ENCODE measurements at places on chromosomes 5 and 9. TPM values are rescaled to one million over a fixed set of nuclear protein-coding genes. Genes with fewer than 3 reads are reported as not detected.

Gene IL4
- not detected for total RNA-seq

Gene DCTN4
- 43.1 TPM for total RNA-seq

Gene C5orf52
- not detected for total RNA-seq

Gene AFAP1L1
- total RNA-seq, result 17.4 TPM

Gene IRX4
- total RNA-seq, result not detected

Gene TTC16
- total RNA-seq, result 0.11 TPM

Gene OLFM1
- total RNA-seq, result 49.3 TPM

DNA sequence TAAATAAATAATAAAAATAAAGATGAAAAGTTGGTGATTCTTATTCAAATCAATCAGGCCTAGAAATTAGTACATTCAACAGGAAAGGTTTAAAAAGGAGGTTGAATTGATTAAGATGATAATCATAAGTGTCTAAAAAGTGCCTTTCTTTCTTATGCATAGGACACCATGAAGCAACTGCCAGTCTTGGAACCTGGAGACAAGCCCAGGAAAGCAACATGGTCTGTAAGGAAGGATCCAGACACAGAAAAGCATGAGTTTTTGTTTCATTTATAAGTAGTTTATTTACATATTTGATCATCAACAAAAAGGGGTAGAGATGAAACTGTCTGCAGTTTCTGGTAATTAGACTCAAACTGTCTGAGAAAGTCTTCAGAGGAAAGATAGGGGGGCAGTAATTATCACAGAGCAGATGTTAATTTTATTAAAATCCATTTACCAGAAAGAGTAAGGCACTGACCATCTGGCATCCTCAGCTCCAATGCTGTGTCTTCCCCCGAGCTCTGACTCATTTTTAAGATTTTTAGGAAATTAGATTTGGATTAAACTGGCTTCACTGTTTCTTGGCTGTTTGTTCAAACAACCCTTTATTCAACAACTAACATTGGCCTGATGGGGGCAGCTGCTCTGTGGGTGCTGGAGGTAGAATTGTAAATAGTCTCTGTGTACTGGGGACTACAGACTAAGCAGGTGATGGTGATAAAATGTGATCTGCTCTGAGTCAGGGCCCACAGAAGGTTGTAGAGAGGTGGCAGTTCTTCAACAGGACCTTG is 2.7 kb downstream of the RABEPK start:
- DNase-seq, result peak; percentile 57

DNA sequence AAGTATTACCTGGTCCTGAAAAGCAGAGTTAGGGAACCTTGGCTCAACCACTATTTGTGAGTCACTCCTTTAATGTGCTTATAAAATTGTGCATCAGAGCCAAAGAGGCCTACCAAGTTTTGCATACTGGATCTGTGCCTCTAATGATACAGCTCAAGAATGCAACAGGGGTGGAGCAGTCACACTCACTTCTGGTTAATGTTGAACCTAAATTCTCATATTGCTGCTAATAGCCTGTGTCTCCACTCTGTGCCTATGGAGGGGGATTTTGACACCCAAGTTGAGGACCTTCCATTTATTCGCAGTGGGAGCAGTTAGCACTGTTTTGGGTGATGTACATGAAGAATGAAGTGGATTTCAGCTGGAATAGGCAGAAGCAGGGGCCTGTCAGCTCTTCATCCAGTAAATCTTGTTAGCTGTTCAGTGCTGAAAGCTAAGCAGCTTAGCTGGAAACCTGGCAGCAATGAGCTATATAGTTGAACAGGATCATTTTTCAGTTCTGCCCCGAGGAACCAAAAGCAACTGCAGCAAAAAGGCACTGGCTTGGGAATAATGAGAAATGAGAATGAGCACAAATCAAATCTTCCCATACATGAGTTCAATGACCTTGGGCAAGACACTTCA is 9.7 kb downstream of the SH3TC2 start:
- DNase-seq, result no peak

DNA sequence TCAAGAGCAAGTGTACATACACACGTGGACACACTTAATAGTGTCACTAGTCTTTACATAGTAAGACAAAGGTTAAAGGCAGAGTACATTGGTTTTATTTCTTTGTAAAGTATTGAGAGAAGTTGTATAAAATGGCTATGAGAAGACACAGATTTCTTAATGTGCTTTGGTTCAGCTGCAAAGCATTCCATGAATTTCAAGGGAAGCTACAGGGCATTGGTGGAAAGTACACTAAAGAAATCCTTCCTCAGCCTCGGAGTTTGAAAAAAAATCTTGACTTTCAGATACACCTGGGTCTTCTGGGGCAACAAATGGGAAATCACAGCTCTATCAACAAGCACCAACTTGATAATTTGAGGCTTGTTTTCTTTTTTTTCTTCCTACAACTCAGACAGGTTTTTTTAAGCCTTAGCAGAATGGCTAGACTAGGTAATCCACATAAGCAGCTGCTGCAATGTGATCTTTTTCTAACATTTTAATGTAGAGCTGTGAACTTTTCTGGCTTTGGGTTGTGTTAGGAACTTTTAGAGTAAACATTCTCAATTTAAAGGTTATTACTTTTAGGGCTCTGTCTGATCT is 140.4 kb upstream of the FST start:
- no peak for DNase-seq

GRCh38 chr9:95313010-95313498 is 4.5 kb downstream of the FANCC start:
- DNase-seq, result peak; percentile 49

GRCh38 chr9:100443781-100444768 is 17.1 kb downstream of the MSANTD3 start:
- no peak for DNase-seq

GRCh38 chr5:79961716-79962574 is 29.1 kb downstream of the MTX3 start:
- no peak for DNase-seq

GRCh38 chr9:71025728-71026127 is 95.7 kb downstream of the TRPM3 start:
- no peak for DNase-seq

DNA sequence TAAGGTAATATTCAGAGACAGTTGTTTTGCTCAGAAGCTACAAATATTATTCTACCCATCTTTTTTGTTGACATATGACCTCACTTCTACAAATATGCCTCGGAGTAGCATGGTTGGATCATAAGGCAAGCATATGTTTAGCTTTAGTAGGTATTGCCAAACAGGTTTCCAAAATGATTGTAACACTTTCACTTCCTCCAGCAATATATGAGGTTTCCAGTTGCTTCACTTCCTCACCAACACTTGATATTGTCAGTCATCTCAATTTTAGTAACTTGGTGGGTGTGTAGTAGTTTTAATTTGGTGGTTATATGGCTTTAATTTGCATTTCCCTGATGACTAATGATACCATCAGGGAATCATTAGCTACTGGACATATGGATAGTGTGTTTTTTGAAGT is 46.7 kb downstream of the TNFSF8 start:
- no peak for DNase-seq

- no peak for DNase-seq
Observed at GRCh38 chr5:76290321-76290757, 112.7 kb upstream of the IQGAP2 start.

DNA sequence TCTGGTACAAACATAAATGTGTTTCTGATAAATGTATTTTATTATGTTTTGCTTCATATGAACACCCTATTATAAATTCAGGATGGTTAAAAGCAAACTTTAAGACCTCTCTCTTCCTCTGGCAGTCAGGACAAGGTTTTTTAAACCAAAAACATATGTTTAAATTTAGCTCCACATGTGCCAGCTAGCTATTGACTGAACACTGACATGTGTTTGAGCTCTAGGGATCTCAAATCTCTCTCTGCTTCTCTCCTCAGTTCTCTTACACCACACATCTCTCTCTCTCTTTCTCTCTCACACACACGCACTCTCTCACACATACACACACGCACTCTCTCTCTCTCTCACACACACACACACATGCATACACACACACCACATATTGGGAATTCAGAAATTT is 150.1 kb upstream of the RFX3 start:
- no peak for DNase-seq

DNA sequence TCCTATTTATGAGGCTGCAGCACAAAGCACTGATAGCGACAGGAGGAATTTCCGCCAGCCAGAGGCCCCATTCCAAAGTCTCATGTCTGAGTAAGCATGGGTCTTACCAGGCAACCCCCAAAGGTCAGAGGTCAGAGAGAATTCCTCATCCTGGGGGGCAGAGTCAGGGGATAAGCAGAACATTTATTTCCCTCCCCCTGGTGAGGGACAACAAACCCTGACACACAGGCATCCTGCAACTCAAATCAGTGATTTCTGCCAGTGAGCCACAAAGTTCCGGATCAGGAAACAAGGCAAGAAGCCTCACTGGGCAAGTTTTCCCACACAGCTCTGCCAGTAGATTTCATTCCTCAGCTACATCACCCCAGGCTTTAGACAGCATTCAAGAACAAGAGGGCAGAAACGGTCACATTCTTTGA is 37.0 kb downstream of the ADAMTS12 start:
- no peak for DNase-seq

DNA sequence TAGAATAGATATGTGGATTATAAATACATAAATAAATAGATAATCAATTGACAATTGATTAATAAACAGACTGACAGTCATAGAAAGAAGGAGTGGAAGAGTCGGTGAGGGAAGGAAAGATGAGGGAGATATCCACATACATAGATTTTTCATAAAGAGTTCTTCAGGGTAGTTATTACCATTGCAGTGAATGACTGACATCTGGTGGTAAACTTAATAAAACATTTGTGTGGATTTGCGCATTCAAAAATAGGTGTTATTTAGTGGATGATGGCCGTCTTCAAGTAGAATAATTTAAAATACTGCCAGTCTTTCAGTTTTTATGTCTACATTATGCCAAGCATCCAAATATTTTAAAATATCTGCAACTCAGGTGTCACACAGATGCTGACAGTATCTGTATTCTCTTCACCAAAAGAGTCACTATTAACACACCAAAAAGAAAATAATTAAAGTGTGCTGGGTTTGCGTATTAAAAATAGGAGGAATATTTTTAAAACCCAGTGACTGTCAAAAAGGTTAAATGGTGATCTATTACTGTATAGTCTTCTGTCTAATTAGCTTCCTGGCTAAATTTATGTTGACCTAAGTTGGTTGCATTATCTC is 78.8 kb downstream of the GIN1 start:
- peak; percentile 75 for DNase-seq

DNA sequence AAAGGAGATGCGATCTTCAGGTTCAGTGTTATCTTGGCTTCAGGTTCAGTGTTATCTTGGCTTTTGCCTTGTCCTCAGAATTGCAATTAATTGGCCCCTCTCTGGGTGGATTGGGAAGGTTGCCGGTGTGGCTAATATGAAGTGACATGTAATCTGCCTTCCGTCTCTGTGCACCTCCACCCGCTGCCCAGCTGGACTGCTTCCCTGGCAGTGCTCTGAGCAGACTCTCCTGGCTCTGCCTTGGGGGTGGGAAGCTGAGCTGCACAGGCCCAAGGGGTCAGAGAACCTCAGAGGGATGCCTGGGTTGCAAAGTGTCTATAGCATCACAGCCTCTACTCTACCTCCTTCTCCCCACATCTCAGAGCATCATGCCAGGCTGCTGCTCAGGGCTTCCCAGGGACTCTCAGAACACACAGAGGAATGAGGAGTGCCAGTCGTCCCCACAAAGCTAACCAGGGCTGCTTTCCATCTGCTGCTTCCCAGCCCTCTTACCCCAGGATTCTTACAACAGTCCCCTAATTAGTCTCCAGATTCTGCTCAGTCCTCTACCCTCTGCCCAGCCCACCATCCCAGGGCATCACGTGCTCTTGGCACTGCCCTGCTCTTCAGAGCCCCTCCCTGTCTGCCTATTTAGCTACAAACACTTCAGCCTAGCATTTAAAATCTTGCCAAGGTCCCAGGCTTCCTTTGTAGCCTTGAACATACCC is 54.4 kb upstream of the AFAP1L1 start:
- no peak for DNase-seq

- peak; percentile 83 for DNase-seq
Observed at GRCh38 chr5:164013077-164013670, 507.8 kb downstream of the MAT2B start.

GRCh38 chr5:76277736-76278135 is 125.3 kb upstream of the IQGAP2 start:
- DNase-seq, result no peak

- DNase-seq, result no peak
Observed at GRCh38 chr5:66515209-66515608, 81.0 kb upstream of the MAST4 start.

- DNase-seq, result no peak
Observed at GRCh38 chr9:78694974-78695373, 398.0 kb downstream of the PSAT1 start.

GRCh38 chr5:122183098-122183787 is 53.9 kb downstream of the ZNF474 start:
- DNase-seq, result peak; percentile 14

- DNase-seq, result no peak
Observed at GRCh38 chr9:2096376-2096970, 81.3 kb downstream of the SMARCA2 start.

DNA sequence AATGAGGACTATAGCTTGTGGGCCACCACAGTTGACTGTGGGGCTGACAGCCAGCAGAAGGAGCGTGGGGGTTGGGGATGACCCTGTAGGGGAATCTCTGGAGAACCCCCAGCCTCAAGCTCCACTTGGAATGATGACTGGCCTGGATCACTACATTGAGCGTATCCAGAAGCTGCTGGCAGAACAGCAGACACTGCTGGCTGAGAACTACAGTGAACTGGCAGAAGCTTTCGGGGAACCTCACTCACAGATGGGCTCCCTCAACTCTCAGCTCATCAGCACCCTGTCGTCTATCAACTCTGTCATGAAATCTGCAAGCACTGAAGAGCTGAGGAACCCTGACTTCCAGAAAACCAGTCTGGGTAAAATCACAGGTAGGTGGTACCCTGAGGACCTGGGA is 128.4 kb upstream of the DMRT1 start:
- DNase-seq, result no peak

DNA sequence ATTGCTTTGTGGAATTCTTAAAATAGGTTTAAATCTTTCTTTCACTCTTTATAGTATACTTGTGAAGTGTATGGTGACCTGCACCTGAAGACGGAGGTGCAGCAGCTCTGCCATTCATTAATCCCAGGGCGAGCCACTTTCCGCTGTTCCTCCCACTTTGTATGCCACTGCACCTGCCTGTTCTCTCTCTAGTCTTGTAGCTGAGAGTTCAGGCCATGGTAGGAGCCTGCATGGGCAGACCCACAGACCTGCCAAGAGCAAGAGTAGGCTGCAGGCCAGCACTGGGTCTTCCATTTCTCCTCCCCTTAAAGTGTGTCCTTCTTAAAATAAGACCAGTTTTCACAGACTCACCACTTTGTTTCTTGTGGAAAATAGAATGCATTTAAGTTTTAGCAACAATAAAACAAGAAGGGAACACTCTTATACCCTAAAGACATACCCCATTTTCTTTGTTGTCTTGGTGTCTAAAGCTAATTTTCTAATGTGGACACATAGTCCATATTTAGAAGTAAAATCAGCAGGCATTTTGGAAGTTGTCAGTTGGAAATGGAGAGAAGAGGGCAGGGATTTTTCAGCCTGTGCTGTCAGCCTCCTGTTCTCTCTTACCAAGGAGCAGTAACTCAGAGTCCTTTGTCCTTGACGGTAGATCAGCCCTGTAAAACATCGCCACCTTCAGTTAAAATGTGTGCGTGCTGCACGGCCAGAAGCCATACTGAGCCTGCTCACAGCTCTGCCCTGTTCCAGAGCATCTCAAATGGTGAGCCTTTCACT is 103.2 kb downstream of the SNCAIP start:
- peak; percentile 70 for DNase-seq

GRCh38 chr5:168724227-168724626 is 145.1 kb upstream of the PANK3 start:
- no peak for DNase-seq

All from SK-MEL-5 (cell line).